ENCODE measurements at places on chromosomes 11 and 22.

DNA sequence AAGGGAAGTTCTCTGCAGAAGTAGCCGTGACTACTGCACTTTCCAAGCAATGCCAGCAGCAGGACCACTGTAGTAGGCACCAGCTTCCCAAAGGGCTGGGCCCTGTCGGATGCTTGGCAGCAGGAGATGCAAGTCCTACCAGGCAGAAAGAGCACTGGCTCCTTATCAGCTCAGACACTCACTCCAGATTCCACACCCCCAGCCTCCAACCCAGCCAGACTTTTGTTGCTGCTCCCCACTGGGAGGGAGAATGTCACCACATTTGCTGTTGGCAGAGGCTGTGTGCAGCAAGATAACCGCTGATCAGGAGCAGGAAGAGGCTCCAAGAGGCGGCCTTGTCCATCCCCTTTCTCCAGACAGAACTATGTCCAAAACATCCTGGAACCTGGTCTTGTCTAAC is 118.7 kb downstream of the C11orf58 start:
- DNase-seq, result no peak

DNA sequence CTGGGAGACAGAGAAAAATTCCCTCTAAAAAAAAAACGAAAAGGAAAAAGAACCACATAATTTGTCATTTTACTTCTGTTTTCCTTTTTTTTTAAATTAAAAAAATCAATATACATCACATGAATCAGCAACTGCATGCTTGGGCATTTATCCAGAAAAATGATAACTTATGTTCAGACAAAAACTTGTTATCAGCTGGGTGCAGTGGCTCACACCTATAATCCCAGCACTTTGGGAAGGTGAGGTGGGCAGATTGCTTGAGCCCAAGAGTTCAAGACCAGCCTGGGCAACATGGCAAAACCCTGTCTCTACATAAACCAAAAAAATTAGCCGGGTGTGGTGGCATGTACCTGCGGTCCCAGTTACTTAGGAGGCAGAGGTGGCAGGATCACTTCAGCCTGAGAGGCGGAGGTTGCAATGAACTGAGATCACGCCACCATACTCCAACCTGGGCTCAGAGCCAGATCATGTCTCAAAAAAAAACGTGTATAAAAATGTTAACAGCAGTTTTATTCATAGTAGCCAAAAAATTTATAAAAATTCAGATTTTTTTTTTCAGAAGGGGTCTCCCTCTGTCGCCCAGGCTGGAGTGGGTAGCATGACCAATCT is 28.5 kb downstream of the AMBRA1 start:
- DNase-seq, result no peak

DNA sequence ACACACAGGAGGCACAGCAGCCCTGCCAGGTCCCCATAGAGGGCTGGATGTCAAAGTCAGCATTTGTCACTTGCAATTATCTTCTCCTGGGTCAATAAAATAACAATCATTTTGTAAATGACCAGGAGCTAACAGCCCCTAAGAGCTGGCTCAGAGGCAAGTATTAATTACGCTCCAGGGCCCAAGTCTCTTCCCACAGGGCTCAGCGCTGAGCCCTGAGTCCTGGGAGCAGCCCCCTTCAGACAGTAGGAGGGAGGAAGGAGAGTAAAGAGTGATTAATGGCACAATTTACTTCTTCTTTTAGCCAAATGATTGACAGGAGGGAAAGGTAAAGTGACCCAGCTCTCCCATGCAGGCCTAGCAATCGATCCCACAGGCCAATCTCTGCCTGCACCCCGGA is 99.0 kb upstream of the DRD2 start:
- no peak for DNase-seq

DNA sequence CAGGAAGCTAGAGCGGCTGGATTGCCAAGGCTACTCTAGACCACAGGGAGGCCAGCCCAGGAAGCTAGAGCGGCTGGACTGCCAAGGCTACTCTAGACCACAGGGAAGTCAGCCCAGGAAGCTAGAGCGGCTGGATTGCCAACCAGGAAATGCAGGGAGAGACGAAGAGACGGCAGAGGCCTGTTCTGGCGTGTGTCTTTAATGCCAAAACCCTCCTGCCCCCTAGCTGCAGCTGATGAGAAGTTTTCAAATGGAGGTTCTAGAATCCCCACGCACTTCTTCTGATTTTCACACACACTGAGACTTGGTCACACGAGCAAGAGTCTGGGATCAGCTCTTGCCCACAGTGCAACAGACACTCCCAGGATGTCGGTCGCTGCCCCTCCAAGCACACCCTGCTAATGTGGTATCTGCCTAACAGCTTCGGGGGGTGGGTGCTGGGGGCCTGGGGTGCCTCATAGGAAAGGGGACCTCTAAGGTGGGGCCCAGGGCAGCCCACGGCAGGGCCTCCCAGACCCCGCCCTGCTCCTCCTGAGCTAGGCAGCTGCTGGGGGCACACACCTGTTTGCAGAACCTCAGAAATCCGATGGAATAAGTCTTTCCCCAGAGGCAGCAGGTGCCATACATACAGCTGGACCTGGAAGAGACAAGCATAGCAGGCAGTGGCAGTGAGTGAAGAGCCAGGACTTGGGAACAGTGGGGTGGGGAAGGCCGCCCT is 28.5 kb downstream of the MAFF start:
- peak; percentile 79 for DNase-seq

DNA sequence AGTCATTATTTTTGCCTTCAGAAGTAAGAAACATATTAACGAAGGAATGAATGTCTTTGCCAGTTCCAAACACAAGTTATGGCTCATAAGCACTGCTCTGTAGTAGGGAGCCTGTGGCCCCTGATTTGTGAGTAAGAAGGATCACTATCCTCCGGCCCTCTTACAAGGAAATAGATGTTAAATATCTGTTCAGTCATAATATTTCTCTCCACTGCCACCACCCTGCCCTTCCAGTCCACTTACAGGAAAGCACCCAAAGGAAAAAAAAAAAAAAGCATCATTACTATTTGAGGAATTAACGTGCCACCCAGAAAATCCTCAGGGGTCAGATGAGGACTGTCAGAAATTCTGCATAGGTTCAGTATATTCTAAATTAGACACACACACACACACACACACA is 123.4 kb downstream of the ETS1 start:
- DNase-seq, result no peak

- DNase-seq, result no peak
Observed at GRCh38 chr11:112163875-112164685, at the start of gene IL18. IL18 (minus strand) TSS chr11:112164094; CDS start chr11:112155053, 9,041 bp downstream.

- DNase-seq, result no peak
Observed at GRCh38 chr11:67404515-67405195, 772 bp downstream of the TBC1D10C start.

DNA sequence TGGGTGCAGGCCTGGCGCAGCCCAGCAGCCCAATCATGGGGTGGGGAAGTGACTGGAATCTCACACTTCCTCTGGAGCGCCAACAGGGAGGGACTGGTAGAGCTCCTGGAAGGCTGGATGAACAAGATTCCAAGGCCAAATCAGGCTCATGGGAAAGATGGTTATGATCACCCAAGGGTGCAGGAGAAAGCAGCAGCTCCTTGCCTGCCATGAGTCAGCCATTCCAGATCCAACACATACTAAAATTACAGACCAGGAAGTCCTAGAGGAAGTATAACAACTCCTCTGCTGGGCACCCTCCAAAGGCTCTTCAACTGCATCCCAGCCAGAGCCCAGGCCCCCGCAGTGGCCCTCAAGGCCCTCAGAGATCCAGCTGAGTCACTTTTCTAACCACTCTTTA is 427.3 kb downstream of the TENM4 start:
- peak; percentile 9 for DNase-seq

GRCh38 chr11:10181811-10182210 is 112.2 kb downstream of the SBF2 start:
- peak; percentile 33 for DNase-seq

DNA sequence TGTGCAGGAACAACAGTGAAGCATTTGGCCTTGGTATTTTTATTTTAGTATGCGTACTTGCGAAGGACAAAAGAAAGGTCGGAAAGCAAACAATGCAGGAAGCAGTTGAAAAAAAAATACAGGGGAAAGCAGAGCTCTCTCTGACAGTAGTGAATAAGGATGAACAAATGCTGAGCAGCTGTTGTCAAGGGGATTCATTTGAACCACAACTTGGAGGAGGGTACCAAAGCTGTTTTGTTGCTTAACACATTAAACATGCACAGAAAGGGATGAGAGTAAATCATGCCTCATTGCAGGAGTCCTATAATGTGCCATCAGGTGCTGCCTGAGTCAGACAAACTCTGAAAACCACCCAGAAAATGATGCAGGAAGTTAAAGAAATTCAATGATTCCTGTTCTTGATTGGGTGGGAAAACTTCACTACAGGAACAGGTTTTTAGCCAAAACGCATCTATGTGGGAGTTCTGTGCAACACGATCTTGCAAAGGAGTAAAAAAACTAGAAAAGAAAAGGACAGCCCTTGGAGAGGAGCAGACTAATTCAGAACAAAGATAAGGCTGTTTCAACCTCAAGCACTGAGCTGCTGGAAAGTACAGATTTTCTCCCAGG is 2113.5 kb downstream of the LRRC4C start:
- no peak for DNase-seq

DNA sequence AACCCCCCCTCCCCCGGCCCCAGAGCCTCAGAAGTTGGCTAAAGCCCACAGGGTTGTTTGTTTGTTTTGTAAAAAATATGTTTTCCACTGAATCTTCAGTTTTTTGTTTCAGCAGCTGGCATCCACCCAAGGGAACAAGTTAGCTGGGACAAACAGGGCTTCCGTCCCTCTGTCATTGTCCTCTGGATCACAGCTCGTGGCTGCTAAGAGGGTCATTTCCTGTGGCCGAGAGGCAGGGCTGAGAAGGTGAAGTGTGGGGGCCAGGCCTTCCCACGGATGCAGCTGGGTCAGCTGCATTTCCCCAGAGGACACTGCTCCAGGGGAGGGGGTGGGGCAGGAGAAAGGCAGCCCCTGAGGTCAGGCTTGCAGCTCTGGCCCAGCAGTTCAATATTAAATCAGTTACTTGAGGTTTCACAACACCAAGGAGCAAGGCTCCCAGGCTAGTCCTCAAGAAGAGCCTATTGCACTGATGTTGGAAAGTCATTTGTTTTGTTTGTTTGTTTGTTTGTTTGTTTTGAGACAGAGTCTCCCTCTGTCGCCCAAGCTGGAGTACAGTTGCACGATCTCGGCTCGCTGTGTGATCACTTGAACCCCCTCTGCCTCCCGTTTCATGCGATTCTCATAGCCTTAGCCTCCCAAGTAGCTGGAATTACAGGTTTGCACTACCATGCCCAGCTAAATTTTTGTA is 34.4 kb upstream of the SMTN start:
- peak; percentile 93 for DNase-seq

DNA sequence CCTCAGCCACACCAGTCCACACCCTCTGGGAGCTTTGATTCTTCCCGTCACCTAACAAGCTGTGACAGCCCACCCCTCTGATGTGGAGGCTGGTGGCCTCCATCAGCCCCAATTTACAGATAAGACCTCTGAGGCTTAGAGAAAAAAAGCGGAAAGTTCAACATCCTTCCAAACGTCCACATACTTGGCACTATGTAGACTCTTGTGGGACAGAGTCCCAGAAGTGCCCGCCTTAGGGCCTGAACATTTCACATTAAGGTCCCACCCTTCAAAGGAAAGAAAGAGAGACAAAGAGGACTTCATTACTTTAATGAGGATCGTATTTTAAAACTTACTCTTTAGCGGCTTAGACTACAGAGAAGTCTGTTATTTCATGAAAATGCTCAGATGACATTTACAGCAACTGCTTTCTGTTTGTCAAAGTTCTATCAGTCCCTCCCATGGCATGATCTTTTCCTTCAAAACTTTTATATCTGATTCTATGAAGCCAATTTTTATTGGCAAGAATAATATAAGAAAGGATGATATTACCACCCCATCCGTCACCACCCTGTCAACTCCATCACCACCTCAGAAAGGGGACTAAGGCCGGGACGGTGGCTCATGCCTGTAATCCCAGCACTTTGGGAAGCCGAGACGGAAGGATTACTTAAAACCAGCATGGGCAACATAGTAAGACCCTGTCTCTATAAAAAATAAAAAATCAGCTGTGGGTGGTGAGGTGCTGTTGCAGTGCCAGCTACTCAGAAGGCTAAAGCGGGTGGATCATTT is 15.7 kb upstream of the SCGB1A1 start:
- no peak for DNase-seq

GRCh38 chr11:134358856-134359490 is 27.2 kb downstream of the GLB1L2 start:
- DNase-seq, result no peak

DNA sequence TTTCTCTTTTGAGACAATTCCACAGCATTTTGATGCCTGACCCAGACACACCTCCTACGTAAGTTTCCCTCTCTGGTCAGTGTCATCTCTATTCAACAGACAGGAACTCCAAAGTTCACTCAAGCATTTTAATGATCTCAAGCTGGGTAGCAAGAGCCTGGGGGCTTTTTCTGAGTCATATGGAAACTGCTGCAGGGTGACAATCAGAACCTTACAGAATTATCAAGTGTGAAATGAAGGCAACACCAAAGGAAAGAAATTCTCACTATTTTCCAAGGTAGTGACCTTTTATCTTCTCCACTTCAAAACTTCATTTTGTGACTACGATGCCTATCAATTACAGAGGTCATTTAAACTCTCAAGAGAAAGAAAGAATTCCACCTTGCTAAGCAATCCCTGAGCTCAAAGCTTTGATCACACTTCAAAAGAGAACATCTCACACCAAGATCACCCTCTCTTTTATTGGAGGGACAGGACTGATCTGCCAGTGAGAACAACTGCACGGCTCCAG is 229.0 kb upstream of the ZC3H12C start:
- no peak for DNase-seq

GRCh38 chr11:126319374-126319740 is 15.5 kb downstream of the DCPS start:
- DNase-seq, result no peak

DNA sequence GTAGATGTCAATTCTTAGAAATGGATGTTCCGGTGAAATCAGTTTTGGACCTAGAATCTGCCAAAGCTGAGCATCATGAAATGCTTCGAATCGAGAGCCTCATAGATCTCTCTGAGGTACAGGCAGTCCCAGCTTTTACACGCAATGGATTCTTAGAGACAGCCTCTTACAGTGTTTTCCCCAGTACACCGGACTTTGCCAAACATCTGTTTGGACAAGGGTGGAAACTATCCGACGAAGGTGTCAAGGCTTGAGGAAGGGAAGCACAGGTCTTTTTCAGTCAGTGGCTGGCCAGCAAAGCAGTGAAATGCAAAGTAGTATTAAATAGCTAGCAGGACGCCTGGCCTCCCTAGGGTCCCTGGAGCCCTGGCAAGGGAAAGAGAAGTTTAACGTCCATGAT is 4.9 kb downstream of the GRK3 start:
- DNase-seq, result no peak

- no peak for DNase-seq
Observed at GRCh38 chr11:120089036-120090001, 48.6 kb downstream of the TRIM29 start.

DNA sequence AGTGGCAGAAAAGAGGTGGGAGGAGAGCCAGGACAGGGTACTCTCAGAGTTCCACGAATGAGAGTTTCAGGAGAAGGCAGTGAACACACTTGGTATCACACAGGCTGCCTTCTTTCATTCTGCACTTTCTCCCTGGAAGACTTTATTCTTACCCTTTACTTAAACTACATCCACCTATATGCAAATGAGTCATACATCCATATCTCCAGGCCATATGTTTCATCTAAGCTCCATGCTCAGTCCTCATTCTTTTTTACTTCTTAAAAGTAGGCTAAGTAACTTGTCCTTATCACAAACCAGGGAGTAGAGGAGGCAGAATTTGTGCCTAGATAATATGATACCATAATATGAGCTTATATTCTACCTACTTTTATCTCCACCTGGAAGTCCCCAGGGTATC is 6.2 kb upstream of the HYLS1 start:
- no peak for DNase-seq
